ENCODE measurements at places on chromosomes 6 and 20.

DNA sequence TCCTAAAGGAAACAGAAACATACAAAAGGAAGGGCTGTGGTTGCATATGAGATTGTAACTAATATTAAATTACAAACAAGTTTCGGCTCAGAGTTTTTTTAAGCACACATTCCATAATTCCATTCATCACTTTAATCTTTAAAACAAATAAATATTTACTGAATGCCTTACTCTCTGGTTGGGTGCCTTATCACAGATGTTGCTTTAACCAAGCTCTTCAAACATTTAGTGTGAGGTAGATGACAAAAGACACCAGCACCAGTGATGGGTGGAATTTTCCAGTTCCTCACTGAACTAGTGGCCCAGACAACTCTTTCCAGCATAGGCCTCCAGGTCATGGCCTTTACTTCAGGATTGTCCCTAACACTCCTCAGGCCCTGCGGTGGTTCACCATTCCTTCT is 58.7 kb downstream of the ARHGAP18 start:
- DNase-seq = no peak

- no peak for DNase-seq
Observed at GRCh38 chr6:169777896-169778295, 26.5 kb downstream of the ERMARD start.

DNA sequence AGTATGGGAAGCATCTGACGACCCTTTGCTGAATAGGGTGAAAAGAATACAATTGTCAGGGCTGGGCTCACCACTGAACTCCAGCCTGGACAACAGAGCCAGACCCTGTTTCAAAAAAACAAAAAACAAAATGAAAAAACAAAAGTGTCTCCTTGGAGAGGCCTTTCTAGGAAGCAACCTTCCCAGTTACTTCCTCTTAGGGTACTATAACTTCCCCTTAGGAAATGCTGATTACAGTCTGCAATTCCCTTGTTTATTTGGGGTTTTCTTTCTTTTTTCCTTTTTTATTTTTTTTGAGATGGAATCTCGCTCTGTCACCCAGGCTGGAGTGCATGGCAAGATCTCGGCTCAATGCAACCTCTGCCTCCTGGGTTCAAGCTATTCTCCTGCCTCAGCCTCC is 20.5 kb upstream of the TTPAL start:
- DNase-seq = no peak

DNA sequence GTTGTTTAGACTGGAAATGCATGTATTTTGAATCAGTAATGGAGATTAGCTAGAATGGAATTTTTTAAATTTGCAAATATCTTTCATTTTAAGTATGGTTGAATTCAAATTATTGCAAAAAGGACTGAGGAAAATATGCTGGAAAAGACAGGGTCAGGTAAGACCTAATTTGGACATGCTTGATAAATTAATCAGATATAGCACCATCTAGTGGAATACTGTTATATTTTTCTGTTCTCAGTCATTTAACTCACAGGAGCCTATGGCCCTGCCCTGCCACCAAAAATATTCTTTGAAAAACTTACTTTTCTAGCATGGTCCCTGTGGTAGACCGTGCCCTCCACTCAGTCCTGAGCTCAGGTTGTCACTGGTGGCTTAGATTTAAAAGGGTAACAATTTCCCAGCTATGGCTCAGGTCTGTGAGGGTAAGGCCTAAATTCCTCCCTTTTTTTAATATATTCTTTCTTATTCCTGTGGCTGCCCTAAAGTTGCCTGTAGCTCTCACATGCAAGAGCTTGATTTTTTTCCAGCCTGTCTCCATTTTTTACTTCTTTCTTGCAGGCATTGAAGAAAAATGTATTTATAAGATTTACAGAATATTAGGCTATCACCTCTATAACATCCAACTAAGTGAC is 25.3 kb upstream of the KIAA1586 start:
- peak; percentile 56 for DNase-seq

DNA sequence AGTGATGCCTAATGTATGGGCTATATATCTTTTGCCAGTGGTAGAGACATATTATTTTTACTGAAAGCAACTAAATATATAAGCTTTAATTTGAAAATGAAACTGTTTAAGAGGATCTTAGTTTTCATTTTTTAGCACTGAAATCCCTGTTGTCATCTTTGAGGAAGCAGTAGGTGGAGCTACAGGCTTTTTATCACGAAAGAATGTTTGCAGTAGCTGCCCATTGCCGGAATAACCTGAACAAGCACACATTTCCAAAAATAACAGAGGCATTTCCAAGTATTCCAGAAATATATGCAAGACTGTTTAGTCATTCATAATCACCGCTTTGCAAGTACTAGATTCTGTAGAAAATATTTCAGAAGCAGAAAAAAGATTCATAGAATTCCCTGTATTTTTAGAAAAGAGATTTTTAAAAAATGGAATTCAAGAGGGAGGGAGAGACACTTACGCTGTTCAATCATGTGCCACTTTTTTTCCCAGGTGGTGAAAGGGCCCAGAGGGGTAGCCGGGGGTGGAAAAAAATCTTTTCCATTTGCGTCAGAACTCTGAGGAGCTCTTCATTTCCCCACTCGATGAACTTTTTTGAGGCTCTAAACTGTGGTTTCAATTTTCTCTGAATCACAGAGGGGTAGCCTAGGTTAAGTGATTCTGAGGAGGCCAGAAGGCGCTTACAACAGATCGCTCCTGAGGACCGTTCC is 142.5 kb upstream of the FERMT1 start:
- peak; percentile 61 for DNase-seq

DNA sequence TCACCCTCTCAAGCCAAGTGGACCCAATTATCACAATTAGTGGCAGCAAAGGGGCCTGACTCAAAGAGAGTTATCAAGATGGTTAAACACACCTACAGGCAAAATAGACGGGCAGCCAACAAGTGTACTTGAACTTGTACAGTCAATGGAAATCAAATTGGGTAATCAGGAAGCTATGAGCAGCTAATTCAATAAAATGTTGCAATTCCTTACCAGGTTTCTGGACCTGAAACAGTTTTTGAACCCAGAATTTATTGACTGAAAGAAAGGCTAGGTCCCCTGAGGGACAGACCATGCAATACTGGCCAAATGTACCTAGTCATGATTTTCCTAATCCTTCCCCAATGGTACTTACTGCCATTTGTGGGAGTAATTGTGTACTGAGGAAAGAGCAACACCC is 679.8 kb downstream of the EPM2A start:
- no peak for DNase-seq

DNA sequence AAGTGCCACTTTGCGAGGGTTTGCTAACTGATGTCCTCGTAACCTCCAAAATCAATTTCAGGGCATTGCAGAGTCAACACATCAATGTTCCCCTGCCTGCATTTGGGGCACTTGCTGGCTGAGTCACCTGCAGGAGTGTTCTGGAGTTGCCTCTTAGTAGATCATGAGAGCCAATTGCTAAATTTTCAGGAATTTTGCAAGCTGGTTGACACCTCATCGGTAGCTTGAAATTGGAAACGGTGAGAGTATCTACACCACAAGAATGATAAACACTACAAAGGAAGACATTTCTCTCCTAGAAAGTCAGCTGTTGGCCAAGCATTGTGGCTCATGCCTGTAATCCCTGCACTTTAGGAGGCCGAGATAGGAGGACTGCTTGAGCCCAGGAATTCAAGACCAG is 10.8 kb upstream of the BFSP1 start:
- peak; percentile 84 for DNase-seq

DNA sequence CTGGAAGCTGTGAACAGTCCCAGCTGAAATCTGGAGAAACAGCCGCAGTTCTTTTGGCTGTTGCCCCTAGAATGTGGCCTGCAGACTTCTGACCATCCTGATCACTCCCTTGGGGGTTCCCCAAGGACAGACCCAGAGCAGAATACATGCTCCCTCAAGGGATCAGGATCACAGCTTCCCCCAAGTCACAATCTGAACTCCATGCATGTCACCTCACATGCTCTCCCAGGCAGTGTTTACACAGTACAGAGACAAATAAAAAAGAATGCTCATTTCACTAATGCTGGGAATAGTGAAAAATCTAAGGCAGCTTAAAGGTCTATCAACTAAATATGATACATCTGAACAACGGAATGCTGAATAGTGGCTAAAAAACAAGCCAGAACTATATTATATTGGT is 20.5 kb downstream of the SPAG4 start:
- no peak for DNase-seq

- no peak for DNase-seq
Observed at GRCh38 chr6:139920027-139920775, 545.8 kb upstream of the CITED2 start.

DNA sequence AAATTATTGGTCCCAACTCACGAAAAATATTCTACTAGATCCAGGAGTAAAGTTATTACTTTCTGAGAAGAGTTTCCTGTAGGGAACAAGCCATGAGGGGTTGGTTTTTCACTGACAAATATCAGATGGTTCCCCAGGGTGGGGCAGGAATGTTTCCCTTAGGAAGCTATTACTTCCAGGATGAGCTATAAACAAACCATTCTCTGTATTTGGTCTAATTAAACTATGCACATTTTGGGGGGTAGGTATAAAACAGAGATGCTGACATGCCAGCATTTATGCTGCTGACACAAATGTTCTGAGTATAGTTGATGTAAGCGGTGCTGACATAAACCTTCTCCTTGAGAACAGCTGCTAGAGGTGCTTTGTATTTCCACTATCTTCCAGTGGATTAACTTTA is 54.2 kb downstream of the OGFRL1 start:
- DNase-seq = no peak

DNA sequence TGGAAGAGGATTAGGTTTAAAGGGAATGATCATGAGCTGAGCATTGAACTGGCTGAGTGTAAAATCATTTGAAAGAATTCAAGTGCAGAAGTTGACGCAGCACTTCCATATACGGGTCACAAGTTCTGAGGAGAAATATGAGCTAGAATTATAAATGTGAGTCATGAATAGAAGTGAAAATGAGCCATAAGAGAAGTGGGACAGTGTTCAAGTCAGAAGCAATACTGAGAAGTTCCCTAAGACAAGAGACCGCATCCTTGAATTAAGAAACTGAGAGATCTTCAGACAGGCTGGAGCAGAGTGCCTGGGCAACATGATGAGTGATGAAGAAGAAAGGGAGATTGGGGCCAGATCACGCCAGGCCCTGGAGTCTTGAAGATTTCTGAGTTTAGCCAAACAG is 209.7 kb downstream of the TBX18 start:
- peak; percentile 8 for DNase-seq

DNA sequence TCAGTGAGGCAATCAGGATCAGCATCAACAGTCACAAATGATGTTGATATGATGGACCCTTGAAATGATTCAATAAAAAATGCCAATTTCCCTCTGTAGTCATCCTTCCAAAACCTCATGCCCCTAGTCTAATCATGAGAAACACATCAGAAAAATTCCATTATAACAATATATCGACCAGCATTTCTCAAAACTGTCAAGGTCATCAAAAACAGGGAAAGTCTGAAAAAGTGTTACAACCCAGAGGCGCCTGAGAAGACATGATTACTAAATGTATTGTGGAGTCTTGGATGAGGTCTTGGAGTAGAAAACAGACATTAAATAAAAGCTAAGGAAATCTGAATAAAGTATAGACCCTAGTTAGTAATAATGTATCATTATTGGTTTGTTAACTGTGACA is 133.8 kb downstream of the SLC35B3 start:
- DNase-seq = no peak
